ENCODE measurements at places on chromosomes 1 and 21.

DNA sequence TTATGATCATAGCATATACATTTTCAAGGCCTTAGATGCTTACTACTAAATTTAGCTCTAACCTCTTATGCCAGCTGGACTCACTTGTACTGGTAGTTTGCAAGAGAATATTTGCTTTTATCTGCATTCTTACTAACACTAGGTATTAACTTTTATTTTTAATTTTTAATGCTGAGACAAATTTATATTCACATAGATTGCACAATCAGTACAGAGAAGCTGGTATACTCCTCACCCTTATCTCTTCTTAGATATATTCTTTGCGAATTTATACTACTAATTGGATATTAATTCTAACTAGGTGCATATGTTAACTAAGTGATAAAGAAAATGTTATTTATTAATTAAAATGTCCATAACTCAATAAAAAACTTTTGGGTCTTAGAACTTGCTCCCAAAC, 561.8 kb upstream of the PRMT6 start:
- no peak for DNase-seq

DNA sequence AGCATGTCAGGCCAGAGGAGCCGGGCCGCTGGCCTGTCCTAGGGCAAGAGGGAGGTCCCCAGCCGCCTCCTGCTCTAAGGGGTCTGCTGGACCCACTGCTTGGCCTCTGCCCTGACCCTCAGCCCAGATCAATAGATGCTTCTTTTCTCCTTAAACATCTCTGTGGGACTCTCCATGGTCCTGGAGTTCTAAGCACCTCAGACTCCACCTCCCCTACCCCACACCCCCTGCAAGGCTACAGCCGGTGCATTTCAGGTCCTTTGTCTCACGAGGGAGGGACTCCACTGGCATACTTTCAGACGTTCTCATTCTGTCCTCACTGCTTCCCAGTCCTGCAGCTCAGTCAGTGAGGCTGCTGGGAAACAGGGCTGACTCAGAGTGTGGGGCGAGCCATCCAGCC, 11.0 kb downstream of the CNTN2 start:
- no peak for DNase-seq

- DNase-seq: peak; percentile 92
These were observed 143.4 kb downstream of the ZZZ3 start for GRCh38 chr1:77538956-77539518.

DNA sequence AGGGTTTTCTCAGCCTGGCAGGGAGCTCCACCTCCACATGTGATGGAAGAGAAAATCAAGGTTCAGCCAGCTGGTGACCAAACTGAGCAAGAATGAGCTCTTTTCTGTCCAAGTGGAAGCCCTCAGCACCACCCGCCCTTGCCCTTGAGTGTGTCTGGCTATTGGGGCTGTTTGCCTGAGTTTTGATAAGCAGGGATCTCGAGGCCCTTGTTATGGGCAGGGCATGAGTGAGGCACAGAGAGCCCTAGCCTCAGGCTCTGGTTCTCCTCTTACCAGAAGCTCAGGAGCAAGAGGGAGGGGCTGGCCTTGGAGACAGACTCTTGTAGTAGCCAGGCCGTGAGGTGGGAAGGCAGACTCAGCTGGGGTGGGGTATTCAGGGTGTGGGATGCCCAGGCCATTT, 37.5 kb upstream of the ARF1 start:
- no peak for DNase-seq

DNA sequence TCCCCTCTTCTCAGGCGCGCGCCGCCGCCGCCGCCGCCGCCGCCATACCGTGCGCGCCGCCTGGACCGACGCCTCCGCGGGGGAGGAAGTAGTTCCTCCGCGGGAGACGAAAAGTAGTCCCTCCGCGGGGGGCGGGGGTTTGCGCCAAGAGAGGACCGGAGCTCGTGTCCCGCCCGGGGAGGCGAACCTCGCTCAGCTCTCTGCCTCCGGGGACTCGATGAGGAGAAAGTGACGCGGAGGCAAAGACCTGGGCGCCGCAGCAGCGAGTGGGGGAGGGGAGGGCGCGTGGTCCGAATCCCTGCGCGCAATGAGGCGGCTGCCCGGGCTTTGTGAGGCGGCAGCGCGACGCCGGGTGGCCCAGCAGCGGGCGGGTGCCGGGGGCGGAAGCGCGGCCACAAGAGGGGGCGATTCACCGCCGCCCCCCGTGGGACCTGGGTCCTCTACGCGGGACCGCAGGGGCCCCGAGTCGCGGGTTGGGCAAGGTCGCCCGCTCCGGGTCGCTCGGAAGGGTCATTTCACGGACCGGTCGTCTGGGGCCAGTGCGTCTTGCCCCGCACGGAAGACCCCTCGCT, at the start of gene BRWD1:
TSS of gene BRWD1 (minus strand) at position 62 of the 572 bp plus-strand sequence. CDS start 141 bp downstream, outside the sequence.
- peak; percentile 64 for DNase-seq

GRCh38 chr1:162822391-162823200, 32.1 kb downstream of the HSD17B7 start:
- DNase-seq: peak; percentile 8

DNA sequence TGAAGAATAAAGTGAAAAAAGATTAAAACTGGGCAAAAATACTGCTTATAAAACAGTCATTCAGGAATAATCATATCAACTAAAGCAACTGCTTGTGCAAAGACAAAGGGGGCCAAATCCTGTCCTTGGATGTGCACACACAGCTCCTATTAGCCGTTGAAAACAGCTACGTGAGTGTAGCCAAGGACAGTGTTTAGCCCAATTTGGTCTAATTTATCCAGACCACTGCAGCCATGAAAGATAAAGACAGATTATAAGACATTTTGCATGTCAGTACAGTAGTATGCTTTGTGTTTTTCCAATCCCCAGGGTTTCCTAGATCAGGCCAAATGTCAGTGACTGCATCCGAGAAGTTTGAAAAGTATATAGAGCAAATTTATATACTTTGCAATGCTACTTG, 146.3 kb upstream of the PKN2 start:
- DNase-seq: no peak

GRCh38 chr1:71638081-71638766, 557.4 kb upstream of the ZRANB2 start:
- peak; percentile 17 for DNase-seq

DNA sequence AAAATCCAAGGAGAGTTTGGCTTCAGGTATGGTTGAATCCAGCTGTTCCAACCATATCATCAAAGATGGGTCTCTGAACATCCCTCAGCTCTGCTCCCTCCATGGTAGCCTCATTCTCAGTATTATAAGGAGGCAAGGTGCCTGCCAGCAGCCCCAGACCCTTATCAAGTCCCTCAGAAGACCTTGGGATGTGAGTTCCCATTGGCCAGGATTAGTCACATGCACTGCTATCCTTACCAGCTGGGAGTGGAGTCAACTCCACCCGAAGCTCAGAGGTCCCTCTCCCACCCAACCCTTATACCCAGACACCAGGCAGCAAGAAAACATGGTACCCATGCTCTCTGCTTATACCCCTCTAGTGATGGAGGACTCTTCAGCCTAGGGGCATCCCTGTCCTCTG, 153.7 kb upstream of the ZBTB40 start:
- no peak for DNase-seq
